Stimulated activated CD4-positive, alpha-beta T cell treated with anti-CD3 and anti-CD28 coated beads, Interleukin-4, amount 100 ng/mL, for 24 hours (primary cell): ENCODE measurements at places on chromosomes 1 and 21.

GRCh38 chr1:62103846-62104245 lies 90.8 kb upstream of the L1TD1 start:
- DNase-seq, result no peak

GRCh38 chr1:248613742-248614141 lies 16.2 kb upstream of the OR2T10 start:
- no peak for DNase-seq

- no peak for DNase-seq
These were observed 4.2 kb upstream of the ACADM start for GRCh38 chr1:75720325-75720724.

GRCh38 chr1:221514806-221515205 lies 227.1 kb downstream of the DUSP10 start:
- no peak for DNase-seq
